Testis (tissue), 5 donors: ENCODE measurements at places on chromosomes 5 and 9. TPM values are rescaled to one million over a fixed set of nuclear protein-coding genes. Genes with fewer than 3 reads are reported as not detected.

The CLIC3 gene
- polyA plus RNA-seq, result 2.8 TPM

The HCN1 gene
- polyA plus RNA-seq, result 0.20 TPM

GRCh38 chr5:35656721-35657120 is 39.1 kb downstream of the SPEF2 start:
- no peaks in the 10 kb centered on the region for H3K36me3 ChIP-seq
- no peak for DNase-seq
- H3K27ac ChIP-seq, result no peak overlapping the region
- no peaks in the 10 kb centered on the region for H3K27me3 ChIP-seq

DNA sequence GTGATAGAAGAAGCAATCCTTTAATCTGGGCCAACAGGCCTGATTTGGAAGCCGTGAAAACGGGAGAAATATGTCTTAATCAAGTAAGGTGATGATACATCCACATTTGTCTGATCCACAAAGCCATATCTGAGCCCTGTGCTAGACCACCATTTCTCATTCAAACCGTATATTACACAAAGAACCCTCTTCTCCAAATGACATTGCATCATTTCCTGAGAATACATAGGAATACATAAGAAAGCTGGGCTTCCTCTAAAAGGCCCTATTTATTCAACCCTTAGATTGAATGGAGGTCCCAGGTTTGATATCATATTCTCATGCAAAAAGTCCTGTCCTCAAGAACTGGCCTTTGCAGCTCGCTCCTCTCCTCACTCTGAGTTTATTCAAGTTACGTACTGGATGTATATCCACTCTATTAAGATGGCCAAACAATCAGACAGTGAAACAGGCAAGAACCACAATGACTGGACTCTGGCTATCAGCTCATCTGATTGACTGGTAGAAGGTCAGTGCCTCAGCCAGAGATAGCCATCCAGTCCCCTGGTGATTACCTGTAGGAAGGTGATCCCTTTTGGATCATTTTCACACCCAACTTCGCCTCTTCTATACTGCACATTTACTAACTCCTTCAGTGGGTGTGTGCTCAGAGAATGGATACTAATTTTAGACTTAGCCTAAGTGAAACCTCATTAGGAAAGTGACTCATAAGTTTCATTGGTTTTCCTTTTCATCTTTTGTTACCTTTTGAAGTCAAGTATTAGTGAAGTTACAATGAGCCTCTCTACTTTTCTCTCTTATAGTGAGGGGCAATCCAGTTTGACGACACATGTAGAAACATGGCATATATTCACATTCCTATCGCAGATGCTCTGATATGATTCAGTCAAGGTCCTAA is 167.6 kb upstream of the WWC1 start:
- H3K27ac ChIP-seq, result no peak overlapping the region
- H3K36me3 ChIP-seq, result no peaks in the 10 kb centered on the region
- no peak overlapping the region for H3K4me3 ChIP-seq
- H3K4me1 ChIP-seq, result no peaks in the 10 kb centered on the region
- H3K27me3 ChIP-seq, result no peaks in the 10 kb centered on the region
